Placental pericyte (primary cell): ENCODE measurements at places on chromosomes 4 and X. TPM values are rescaled to one million over a fixed set of nuclear protein-coding genes. Genes with fewer than 3 reads are reported as not detected.

The CT45A1 gene
- not detected in 2 replicates for total RNA-seq

The MTNR1A gene
- 0.14 TPM in 1 of 2 replicates, not detected in the other for total RNA-seq

The MAGEA8 gene
- total RNA-seq: not detected in 2 replicates

The STS gene
- total RNA-seq: 3.3 and 4.3 TPM in 2 replicates

The SUPT20HL1 gene
- 0.14 TPM in 1 of 2 replicates, not detected in the other for total RNA-seq

The ARSJ gene
- 23.9 and 72.7 TPM in 2 replicates for total RNA-seq

The FDCSP gene
- total RNA-seq: not detected in 2 replicates
